Brain (organoid and tissue), 16 donors: ENCODE measurements at places on chromosomes 5 and 9.

DNA sequence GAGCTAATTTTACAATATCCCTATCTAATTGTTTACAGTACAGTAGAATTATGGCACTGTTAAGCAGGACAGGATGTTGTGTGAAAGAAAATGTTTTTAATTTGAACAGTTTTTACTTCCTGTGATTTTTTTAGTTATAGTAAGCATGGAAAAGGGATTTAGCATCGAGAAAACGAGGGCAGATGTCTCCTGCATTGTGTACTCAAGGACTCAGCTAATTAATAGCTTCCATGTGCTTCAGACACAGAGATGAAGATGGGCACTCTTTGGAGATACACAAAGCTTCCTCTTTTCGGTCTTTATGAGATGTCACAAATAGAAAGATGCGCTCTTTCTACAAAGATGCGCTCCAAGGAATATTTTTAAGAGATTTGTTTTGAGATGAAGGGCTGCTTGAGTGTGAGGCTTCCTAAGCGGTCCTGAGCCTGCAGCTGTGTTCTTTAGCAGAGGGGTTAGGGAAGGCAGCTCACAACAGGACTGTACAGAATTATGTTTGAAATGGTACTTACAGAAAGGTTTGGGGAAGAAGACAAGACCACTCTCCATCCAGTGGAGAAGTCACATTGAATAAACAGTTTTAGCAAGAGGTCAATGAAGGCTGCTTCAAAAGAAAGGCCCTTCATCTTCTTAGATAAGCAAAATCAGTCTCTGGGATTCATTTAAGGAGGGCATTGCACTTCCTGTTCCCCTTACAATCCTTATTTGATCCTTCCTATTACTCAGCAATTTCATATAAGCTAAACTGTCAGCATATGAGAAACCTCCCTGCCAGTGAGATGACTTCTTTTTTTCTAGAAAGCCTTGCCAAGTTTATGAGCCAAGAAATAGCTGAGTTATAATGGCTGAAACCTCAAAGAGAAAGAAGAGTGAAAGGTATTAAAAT, 311.5 kb downstream of the EFNA5 start:
- DNase-seq = no peak

DNA sequence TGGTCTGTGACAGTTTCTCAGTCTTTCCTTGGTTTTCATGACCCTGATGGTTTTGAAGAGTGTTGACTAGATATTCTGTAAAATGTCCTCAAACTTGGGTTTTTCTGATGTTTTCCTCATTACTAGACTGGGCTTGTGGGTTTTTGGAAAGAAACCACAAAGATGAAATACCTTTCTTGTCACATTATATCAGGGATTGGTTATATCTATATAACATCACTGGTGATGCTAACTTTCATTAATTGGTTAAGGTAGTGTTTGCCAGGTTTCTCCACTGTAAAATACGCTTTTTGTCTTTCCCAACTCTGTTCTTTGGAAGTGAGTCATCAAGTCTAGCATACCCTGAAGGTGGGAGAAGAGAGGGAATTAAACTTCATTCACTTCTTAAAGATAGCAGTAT, 3.3 kb upstream of the IL31RA start:
- DNase-seq = no peak

DNA sequence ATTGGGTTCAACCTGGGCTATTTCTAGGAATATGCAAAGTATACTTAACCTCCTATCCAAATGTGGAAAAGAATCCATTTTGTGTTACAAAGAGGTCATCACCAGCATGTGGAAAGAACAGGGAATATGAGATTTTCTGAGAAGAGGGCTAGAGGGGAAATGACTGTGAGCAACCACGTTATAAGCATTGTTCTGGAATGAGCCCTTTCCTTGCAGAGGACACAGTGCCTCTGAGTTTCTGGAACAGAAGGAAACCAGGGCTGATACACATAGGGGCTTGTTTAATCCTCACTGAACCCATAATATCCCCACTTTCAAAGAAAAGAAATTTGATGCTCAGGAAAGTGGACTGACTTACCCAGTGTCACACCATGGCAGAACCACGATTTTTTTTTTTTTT, 53.0 kb downstream of the SFXN1 start:
- DNase-seq = no peak

DNA sequence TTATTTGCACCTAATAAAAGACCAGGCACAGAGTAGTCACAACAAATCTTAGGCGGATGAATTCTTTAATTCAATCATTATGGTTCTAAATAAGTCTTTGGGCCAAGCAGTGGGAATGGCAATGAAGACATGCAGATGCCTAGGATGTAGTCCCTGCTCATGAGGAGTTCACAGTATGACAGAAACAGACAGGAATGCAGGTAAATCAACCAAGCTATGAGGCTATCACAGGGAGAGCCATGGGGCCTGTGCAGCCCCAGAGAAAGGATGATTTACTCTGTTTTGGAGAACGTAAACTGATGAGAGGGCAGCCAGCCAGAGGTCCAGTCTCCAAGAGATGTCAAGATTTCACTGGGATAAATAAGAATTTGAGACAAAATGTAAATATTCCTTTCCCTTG, 129.4 kb downstream of the TRIM32 start:
- DNase-seq = no peak

- DNase-seq = peak; percentile 87
These were observed 258.8 kb upstream of the ZNF608 start for GRCh38 chr5:125005266-125005665.

- DNase-seq = peak; percentile 1
These were observed 91.9 kb upstream of the STC2 start for GRCh38 chr5:173420108-173420507.

DNA sequence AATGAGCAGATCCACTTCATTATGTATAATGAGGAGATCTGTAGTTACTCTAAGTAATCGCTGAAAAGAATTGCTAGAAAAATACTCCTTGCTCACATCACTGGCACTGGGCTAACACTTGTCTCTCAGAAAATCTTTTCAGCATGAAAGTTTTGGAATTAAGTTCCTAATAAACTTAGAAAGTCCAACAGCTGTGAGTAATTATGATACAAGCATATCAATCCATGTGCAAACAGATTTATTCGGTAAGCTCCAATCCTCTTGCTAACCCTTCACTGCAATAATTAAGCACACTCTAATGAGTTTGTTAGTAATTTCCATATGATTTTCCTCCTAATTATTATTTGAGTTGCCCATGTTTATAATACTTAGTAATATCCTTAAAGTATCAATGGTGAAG, 652.6 kb upstream of the WWC1 start:
- no peak for DNase-seq

DNA sequence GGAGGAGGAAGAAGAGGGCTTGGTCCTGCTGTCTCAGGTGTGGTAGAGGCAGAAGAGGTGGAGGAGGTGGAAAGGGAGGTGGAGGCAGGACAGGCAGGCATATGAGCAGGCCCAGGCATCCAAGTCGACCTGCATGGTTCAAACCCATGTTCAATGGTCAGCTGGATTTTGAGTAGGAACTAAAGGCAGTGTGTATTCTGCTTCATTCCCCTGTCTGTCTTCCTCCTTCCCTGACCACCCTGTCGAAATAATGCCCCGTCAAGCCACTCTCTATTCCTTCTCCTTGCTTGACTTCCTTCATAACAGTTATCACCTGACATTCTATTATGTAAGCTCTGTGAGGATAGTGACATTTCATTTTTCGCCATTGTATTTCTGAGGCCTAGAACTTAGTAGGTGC, 34.8 kb downstream of the ATP6V0E1 start:
- no peak for DNase-seq

GRCh38 chr5:154513669-154514084, 35.6 kb upstream of the HAND1 start:
- no peak for DNase-seq

DNA sequence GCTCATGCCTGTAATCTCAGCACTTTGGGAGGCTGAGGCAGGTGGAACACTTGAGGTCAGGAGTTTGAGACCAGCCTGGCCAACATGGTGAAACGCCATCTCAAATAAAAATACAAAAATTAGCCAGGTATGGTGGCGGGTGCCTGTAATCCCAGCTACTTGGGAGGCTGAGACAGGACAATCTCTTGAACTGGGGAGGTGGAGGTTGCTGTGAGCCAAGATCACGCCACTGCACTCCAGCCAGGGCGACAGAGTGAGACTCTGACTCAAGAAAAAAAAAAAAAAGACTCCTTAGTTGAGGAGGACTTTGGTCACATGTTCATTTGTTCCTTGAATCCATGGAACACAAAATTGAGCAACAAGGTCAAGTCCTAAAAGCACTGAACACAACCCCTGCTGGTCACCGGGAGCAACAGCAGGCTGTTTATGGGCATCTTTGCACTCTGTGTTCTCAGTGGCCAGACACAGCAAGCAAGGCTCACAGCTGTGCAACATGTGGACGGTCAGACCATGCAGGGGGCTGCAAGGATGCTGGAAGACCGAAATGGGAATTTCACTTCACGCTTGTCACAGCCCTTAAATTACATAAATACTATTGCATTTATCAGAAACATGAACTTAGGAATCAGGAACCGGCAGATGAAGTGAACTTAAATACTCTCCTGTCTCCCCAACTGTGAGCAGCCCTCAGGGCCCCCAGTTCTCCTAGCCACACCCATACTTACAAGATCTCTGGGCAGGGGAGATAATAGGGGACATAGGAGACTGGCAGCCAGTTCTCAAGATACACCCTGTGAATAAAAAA, 2.8 kb downstream of the GBGT1 start:
- DNase-seq = no peak

- DNase-seq = no peak
These were observed 205.2 kb upstream of the SEMA6A start for GRCh38 chr5:116779846-116780245.

DNA sequence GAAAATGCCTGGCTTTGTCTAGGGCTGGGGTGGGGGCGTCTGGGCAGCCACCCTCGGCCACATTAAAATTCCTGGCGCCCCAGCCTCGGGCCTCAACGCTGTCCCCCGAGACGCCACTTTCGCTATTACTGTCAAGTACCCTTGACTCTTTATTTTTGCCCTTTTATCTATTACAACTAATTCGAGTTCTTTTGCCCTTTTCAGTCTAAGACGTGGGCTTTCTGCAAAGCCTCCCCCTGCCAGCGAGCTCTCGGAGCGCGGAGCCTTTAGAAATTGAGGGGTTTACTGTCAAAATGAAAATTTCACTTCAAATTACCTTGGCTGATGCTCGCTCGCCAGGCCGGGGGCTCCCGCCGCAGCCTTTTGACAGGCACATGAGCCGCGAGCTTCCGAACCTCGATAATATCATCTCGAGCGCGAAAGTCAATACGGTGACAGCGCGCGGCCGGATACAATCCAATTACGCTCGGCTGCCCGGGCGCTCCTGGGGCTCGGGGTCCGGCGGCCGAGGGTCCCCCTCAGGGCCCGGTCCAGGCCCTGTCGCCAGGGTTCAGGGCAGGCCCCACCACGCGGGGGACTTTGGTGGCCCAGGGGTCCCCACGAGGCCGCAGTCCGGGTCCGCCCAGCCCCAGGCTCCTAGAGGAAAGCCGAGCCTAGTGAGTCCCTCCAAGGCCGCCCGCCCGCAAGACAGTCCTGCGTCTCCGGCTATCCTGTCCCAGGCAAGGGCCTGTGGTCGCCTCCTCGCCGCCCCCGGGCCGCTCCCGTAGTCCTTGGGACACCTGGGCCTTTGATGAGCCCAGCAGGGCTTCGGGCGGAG, 6.7 kb downstream of the IRX4 start:
- DNase-seq = peak; percentile 63

DNA sequence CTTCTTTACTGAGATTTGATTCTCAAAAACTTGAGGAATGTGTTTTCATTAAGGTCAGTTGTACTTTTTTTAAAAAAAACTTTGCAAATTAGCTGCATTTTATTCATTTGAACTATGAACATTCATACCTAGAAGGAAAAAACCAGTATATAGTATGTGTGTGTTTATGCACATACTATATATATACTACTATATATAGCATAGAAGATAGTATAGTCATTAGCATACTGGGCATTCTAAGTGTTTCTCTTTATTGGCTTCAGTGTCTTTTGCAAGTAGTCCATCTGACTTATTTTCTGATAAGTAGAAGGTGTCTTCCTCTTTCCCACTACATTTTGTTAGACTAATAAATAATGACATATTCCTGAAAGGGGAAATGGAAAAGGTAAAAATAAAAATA, 33.0 kb downstream of the ELOVL7 start:
- no peak for DNase-seq

- DNase-seq = no peak
These were observed 28.3 kb downstream of the BARHL1 start for GRCh38 chr9:132610661-132611060.

GRCh38 chr9:127912882-127913281, 4.0 kb downstream of the ST6GALNAC4 start:
- no peak for DNase-seq

- DNase-seq = no peak
These were observed 157.4 kb upstream of the OTULINL start for GRCh38 chr5:14424011-14424685.

GRCh38 chr5:8012131-8012977, 143.4 kb downstream of the MTRR start:
- DNase-seq = no peak

- no peak for DNase-seq
These were observed 368.8 kb downstream of the GLIS3 start for GRCh38 chr9:3931058-3931457.

DNA sequence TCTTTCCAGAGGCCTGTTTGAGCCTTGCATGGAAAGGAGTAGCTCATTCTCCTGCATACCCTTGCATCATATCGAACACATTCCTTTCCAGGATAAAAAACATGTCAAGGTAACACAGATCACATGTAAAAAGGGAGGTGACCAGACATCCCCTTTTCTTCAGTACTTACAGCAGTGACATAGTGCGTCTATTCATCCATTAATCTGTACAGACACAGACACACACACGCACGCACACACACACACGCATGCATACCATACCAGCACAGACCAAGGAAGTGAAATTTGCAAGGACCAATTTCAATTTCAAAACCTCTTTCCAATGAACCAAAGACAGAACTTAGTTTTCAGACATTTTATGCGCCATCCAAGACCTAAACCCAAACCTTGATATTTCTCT, 256.0 kb downstream of the PAPPA start:
- no peak for DNase-seq

GRCh38 chr5:77419644-77420582, 72.2 kb downstream of the WDR41 start:
- peak; percentile 27 for DNase-seq

- no peak for DNase-seq
These were observed 523.1 kb downstream of the EFNA5 start for GRCh38 chr5:107147589-107147988.

DNA sequence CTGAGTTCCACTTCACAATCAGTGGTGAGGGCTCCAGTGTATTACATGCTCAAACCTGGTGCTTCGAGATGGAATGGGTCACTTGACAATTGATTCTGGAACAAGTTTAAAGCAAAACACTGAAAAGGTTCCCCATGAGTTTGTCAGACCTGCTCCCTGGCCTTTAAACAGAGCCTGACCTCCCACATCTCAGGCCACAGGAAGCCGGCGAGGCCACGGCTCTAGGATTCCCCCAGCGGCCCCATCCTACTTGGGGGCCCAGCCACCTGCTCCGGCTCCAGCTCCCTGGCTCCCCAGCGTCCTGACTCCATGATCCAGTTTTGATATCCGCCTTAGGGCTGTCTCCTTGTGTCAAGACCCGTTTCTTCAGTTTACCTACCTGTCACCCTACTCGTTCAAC, 62.0 kb downstream of the TTLL11 start:
- DNase-seq = no peak

GRCh38 chr9:3397766-3398165, 128.0 kb downstream of the RFX3 start:
- DNase-seq = no peak

GRCh38 chr5:133029416-133029815, 3.1 kb upstream of the ZCCHC10 start:
- no peak for DNase-seq
